Vein endothelial cell (primary cell): ENCODE measurements at places on chromosomes 1 and 21. TPM values are rescaled to one million over a fixed set of nuclear protein-coding genes. Genes with fewer than 3 reads are reported as not detected.

The EFNA1 gene
- total RNA-seq, result 84.4 and 125 TPM in 2 replicates

The DDR2 gene
- 15.2 and 16.7 TPM in 2 replicates for total RNA-seq

The C1orf226 gene
- 1.3 and 2.3 TPM in 2 replicates for total RNA-seq

The SYCP1 gene
- not detected in 2 replicates for total RNA-seq

The KIF26B gene
- total RNA-seq, result 0.65 and 0.67 TPM in 2 replicates

The COL11A1 gene
- under 0.01 TPM in 2 replicates for total RNA-seq

The VCAM1 gene
- total RNA-seq, result 10.1 and 15.0 TPM in 2 replicates

The SPATA1 gene
- total RNA-seq, result 0.98 and 1.1 TPM in 2 replicates

The MAB21L3 gene
- total RNA-seq, result not detected in 2 replicates

The MYBPH gene
- total RNA-seq, result not detected in 2 replicates

The KIF17 gene
- total RNA-seq, result 11.8 and 14.7 TPM in 2 replicates

The AGT gene
- total RNA-seq, result not detected in 2 replicates

The PRDM16 gene
- not detected in 2 replicates for total RNA-seq

The CD1E gene
- total RNA-seq, result not detected in 2 replicates

The NID1 gene
- 167 and 256 TPM in 2 replicates for total RNA-seq

The OR2M3 gene
- not detected in 2 replicates for total RNA-seq

The CRYAA gene
- total RNA-seq, result not detected in 2 replicates

The NPL gene
- total RNA-seq, result 1.3 and 2.2 TPM in 2 replicates

The CDK18 gene
- 0.29 and 0.33 TPM in 2 replicates for total RNA-seq

The OR2L3 gene
- not detected in 2 replicates for total RNA-seq

The NHLH2 gene
- not detected in 2 replicates for total RNA-seq

The ELAPOR1 gene
- total RNA-seq, result 0.65 and 0.86 TPM in 2 replicates

The SEMA4A gene
- total RNA-seq, result 0.29 and 0.65 TPM in 2 replicates

The ITSN1 gene
- total RNA-seq, result 48.7 and 65.2 TPM in 2 replicates
